ENCODE measurements at places on chromosomes 2 and 18.
A peak's percentile ranks its signal among the peaks of the same experiment; 100 is the strongest.

DNA sequence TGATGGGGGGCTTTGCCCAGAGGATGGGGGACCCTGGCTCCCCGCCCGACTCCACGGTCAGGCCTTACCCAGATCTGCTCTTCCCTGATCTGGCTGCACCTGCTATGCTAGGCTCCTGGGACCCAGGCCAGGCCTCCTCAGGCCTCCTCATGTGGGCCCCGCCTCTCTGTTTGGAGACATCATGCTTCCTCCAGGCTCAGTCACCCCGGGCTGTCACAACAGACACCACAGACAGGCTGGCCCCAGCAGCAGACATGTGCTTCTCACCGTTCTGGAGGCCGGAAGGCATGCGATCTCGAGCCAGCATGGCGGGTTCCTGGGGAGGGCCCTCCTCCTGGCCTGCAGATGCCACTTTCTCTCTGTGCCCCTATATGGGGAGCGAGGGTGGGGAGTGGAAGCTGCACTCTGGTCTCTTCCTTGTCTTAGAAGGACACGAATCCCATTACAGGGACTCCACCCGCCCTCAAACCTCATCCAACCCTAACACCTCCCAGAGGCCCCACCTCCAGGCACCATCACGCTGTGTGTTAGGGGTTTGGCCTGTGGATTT lies 10.8 kb upstream of the NEU4 start:
- no peak for DNase-seq

GRCh38 chr2:190537765-190538164 lies 3.2 kb upstream of the NEMP2 start:
- DNase-seq = no peak

DNA sequence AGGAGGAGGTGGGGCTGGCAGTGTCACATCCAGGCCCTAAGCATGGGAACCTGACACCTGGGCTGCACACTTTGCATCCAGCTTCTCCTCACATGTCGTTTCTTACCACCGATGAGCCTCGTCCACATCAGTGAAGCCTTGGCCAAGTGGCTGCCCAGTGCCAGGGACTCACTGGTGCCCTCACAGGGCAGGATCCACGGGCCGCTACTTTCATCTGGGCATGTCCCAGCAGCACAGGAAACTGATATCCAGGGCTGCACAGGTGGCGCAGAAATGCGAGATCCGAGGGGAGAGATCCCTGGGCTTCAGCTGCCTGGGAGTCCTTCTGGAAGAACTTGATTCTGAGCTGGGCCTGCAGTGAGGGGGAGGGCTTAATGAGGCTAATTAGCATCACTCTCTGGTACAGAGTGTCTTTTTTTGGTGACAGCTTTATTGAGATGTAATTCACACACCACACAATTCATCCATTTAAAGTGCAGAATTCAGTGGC lies 291.6 kb upstream of the HDAC4 start:
- no peak for DNase-seq

DNA sequence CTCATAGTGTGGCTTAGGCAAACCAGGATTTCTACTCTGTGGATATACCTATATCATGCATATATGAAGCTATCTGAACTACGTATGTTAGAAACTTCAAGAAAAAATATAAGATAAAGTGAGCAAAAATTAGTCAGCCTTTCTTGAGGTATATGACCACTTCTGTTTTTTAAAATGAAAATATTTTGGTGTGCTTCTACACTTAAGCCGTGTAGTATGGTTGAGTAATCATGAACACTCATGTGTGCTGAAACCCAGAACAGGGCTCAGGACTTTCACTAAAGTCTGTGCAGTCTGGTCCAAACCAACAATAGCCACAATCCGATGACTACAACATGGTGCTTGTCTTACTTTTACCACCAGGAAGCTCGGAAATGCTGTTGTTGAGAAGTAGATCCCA lies 48.9 kb upstream of the TMEM177 start:
- no peak for DNase-seq

- no peak for DNase-seq
Observed at GRCh38 chr2:11682590-11682915, 12.6 kb upstream of the NTSR2 start.

DNA sequence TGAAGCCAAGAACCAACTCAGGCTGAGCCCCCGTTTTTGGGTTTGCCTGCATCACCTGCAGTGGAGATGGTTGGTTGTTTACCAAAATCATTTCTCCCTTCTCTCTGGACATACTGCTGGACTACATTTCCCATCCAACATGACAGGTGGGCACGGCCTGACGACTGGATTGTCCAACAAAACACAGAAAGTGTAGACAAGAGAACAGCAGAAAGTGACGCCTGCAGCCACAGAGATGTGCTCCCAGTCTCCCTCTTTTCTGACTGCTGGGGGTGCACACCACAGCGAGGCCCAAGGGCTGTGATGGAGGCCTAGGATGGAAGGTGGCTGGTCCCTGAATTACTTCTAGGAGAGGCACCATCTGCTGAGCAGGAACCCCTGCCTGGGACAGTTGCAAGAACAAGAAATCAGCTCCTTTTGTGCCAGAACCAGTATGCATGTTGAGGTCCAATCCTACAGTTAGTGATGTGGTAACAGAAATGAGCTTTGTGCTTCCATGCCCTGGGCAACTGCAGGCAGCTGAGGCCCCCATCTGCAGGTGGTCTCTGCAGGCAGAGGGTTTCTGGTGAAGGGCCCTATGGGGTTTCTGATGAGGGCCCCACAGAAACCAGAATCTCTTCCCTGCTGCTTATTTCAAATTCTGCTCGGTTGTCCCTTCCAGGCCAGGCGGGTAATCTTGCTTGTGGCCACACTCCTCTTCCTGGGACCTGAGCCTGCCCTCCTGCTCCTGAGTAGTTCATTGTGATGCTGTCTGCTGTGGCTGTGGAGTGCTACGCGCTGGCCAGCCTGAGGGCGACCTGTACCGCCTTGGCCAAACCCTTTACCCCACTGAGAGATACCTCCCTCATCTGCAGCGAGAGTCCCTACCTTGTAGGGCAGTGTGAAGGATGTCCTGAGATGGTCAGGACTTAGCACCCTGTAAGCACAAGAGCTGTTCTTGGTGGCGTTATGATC lies 168.3 kb downstream of the ASB1 start:
- no peak for DNase-seq

GRCh38 chr2:76851000-76851399 lies 671.2 kb downstream of the LRRTM4 start:
- no peak for DNase-seq

DNA sequence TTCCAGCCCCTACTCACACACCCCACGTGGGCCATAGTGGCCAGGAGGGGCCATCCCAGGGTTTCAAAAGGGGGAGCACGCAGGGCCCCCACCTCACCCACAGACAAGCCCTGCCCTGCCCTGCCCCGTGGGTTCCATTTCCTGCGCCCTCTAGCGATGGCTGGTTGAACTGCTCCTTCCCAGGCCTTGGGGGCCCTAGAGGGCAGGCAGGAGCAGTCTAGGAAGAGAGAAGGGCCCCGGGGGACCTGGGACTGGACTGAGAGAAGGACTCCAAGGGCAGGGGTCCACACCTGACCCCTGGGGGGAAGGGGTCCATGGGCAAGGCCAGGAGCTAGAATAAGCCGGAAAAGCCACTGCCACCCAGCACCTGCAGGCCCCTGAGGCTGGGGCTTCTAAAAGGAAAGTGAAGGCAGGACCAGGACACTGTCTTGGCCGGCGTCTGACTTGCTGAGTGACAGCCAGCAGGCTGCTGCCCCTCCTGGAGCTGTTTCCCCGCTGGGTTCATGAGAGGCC lies 10.1 kb downstream of the CYP26B1 start:
- DNase-seq = peak; percentile 18

DNA sequence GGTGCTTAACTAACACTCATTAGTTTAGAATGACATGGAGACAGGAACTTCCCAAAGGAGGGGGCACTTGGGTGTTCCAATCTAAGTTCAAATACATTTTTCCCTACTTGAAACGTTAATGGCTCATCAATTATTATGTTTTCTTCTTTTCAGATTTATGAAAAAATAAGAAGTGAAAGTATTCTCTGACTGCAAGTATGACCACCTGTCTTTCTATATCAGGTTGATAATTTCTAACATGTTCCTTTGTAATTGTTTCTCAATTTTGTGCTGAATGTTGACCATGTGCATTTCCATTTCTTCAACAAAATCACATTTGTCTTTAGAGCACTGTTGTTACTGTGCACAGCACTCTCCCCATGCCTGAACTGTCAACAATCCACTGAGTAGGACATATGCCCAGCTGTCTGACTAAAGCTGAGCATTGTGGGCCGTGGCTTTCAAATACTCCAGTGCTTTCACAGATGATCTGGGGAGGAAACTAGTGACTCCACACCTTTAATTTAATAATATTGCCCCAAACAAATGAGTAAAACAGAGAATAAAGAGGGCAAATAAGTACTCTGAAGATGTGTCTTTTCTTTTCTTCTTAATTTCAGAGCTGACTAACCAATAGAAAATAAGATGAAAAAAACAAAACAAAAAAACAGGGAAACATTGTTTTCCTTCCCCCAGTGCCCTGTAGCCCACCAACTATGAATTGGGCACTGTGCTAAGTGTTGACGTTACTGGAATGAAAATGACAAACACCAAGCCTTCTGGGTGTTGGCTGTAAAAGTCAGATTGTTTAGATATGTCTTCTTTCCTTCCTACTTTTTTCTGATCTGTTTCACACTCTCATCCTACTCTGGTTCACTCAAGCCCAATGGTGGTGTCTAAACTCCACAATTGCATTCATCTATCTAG lies 16.0 kb downstream of the LANCL1 start:
- no peak for DNase-seq

- DNase-seq = no peak
Observed at GRCh38 chr18:33761363-33761762, 183.3 kb downstream of the ASXL3 start.

GRCh38 chr18:10546557-10547300 lies 20.9 kb downstream of the NAPG start:
- DNase-seq = no peak

DNA sequence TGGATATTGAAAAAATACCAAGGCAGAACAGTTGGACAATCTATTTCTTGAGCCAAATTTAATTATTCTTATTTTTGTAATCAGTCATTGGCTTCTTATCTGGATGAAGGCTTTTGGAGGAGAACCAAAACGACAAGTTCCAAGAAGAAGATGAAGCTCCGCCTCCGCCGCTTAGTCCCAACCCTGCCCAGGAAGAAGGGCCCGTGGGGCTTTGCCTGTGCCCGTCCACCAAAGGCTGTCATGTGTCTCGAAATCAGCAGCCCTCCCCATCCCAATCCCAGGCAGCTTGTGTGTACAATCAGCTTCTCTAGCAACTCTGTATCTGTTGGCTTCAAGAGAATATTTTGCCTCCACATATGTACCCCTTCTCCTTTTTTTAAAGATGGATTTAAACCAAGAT lies 24.6 kb downstream of the PTRHD1 start:
- DNase-seq = no peak

DNA sequence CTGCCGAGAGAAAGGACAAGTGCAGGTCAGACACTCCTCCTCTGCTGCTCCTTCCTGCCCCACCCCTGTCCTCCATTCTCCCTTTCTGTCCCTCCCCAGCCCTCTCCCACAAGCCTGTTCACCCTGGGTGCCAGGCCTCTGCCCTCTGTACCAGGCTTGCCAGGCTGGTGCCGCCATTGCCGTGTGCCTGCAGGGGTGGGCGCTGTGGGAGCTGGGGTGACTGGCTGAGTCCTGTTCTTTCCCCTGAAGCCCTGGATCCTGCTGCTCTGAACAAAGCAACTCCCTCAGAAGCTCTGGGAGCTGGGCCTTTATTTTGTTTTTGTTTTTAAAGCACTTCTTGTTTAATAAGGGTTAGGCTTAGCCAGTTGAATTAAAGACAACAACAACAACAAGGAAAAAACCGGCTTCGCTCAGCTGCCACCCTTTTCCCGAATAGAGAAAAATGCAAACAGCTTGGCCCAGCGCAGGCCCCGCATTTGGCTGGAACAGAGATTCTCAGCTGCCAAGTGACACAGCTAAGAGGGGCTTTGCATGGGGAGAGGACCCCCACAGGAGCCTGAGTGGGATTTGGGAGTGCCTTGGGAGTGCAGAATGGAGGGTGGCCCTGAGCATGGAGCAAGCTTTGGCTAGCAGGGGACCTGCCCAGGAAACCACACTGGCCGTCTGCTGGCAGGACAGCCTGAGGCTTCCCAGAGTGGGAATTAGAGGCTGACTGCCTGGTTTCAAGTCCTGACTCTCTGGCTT lies 9.1 kb downstream of the PCARE start:
- no peak for DNase-seq

- DNase-seq = no peak
Observed at GRCh38 chr2:38560092-38560491, 42.6 kb downstream of the HNRNPLL start.

DNA sequence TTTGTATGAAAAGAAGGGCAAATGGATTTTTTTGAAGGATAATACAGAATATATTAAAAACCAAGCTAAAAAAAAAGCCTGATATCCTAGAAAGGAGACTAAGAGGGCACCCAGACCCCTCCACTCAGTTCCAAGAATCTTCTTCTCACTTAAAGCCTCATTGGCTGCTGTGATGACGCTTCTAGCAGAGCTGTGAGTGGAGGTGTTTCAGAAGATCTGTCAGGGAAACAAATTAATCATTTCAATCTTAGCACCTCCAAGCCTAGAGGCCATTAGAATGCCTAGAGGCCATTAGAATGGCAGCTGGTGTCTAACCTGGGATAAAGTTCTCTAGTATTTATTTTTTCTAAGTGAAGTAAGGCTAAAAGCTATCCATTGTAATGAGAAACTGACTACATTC lies 164.2 kb upstream of the TMEM200C start:
- DNase-seq = no peak

- no peak for DNase-seq
Observed at GRCh38 chr2:55120634-55121359, 70.5 kb upstream of the RTN4 start.

- no peak for DNase-seq
Observed at GRCh38 chr2:9102861-9103662, 99.6 kb upstream of the MBOAT2 start.

- no peak for DNase-seq
Observed at GRCh38 chr2:207747653-207748560, 21.8 kb downstream of the FZD5 start.

- no peak for DNase-seq
Observed at GRCh38 chr2:10150436-10150835, 27.9 kb downstream of the RRM2 start.

DNA sequence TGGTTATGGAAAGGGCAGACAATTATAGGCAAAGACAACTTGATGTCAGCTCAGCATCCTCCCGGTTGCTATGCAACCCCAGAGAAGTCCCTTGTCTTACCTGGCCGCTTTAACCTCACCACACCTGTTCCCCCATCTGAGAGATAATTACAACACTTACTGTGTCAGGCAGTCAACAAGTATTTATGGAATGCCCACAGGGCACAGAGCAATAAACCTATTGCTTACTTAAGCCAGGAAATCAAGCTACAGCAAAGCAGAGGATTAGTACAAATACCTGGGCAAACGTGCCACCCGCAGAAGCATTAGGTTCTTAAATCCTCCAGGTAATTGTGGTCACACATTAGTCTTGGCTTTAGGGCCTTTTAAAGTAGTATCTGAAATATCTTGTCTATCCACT lies 320.4 kb upstream of the REV1 start:
- no peak for DNase-seq

- no peak for DNase-seq
Observed at GRCh38 chr2:190840569-190841172, 40.0 kb upstream of the GLS start.

DNA sequence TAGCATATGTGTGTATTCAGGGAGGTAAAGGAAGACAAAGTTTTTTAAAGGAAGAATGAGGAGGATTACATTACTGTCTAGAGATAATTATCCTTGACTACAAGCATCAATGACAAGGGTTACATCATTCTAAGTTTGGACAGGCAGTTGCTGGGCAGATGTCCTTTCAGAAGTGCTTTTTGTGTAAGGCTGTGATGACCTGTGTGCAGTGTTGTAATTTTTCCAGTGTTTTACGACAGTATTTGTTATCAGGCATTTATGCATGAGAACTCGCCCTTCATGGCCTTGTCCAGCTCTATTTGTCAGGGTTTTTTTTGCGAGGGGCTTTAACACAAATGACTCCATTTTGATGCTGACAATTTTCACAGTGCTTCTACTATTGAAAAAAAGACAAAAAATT lies 658.3 kb upstream of the NXPH2 start:
- DNase-seq = no peak

Data from stimulated activated CD8-positive, alpha-beta memory T cell treated with anti-CD3 and anti-CD28 coated beads, Interleukin-12 subunit alpha, Interleukin-12 subunit beta, amount 100 ng/mL, for 4 hours (primary cell).